Stomach (tissue), 19 donors: ENCODE measurements at places on chromosomes 1 and 21.

GRCh38 chr21:46038341-46038829 lies 56.8 kb downstream of the COL6A1 start:
- no peak for DNase-seq

DNA sequence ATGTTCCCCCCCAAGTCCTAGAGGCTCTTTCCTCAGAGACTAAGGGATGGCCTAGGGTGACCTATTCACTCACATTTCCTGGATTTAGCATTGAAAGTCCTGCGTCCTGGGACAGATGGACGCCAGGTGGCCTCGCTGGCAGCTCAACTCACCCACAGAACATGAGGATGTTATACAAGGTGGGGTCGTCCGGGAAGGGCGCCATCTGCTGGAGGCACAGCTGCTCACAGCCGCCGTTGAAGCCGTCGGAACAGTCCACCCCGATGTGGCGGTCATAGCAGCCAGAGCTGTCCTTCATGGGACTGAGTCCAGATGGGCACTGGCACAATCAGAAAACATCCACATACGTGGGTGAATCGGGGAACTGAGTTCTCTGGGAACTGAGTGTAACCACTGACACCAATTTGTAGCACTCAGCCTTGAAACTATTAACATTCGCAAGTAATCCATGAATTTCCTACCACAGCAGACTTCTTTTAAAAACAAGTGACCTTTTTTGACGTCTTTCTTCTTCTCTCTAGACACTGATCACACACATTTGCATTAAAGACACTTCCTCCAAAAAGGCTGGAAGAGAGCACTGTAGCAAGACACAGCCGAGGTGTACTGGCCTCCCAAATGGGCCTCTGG lies 215.4 kb downstream of the ASTN1 start:
- DNase-seq: peak; percentile 66

DNA sequence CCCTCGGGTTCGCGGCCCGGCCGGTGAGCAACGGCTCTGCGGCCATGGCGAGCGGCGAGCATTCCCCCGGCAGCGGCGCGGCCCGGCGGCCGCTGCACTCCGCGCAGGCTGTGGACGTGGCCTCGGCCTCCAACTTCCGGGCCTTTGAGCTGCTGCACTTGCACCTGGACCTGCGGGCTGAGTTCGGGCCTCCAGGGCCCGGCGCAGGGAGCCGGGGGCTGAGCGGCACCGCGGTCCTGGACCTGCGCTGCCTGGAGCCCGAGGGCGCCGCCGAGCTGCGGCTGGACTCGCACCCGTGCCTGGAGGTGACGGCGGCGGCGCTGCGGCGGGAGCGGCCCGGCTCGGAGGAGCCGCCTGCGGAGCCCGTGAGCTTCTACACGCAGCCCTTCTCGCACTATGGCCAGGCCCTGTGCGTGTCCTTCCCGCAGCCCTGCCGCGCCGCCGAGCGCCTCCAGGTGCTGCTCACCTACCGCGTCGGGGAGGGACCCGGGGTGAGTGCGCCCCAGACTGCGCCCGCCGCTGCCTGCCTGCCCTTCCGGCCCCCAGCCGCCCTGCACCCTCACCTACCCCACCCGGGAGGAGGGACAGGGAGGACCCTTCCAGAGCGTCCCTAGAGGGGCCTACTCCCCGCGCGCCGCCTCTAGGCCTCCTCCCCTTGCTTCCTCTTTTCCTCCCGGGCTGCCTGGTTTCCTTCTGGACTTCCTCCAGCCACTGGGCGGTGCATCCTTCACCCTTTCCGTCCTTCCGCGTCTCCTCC lies at the start of gene RNPEP:
TSS of gene RNPEP (plus strand) at position 26 of the 757 bp plus-strand sequence. CDS start at position 45, 19 bp downstream.
- DNase-seq: peak; percentile 87

- DNase-seq: no peak
Measured at GRCh38 chr21:32576011-32576410, 9.3 kb downstream of the TCP10L start.

DNA sequence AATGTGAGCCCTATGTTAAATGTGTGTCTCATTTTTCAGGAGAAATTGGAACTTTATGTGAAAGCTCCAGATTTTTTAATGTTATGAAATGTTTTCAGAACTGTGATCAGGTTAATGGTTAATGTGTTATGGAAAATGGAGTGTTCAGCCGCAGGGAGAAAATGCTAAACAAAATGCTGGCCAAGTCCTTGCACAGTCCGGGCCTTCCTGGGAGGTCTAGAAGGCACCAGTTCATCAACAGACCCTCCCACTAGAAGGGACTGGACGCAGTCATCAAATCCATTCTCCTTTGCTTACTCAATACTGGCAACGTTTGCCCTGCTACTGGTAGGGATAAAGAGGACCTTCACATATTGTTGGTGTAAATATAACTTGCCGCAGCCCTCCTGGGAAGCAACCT lies 43.4 kb downstream of the VWA5B1 start:
- no peak for DNase-seq

DNA sequence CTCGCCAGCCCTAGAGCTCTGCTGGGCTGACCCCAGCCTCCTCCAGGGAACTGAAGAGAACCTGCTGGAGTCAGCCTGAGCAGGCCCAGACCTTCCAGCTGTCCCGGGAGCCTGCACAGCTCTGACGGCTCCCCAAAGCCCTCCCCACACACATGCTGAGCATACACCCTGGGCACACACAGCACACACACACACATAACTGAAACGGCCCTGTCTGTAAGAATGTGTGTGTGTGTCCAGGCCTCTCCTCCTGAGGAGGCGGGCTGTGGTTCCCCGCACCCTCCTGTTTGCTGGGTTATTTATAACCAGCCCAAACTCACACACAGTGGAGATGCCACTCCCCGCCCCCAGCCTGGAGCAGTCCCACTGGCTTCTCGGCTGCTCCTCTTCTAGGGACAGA lies 20.2 kb downstream of the SDC3 start:
- no peak for DNase-seq

DNA sequence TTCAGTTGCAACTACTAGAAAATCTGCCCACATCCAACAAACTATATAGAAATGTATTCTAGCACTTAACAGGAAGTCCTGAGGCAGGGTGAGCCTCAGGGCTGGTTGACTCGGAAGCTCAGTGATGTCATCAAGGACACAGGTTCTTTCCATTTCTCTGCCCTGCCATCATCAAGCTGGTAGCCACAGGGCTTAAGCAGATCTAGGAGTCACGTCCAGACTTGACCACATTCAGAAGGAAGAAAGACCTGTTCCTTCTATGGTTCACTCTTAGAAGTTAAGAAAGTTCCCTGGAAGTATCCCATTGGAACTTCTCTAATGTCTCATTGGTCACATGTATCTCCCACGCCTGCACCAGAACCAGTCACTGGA lies 438.1 kb downstream of the PRDM2 start:
- DNase-seq: no peak

DNA sequence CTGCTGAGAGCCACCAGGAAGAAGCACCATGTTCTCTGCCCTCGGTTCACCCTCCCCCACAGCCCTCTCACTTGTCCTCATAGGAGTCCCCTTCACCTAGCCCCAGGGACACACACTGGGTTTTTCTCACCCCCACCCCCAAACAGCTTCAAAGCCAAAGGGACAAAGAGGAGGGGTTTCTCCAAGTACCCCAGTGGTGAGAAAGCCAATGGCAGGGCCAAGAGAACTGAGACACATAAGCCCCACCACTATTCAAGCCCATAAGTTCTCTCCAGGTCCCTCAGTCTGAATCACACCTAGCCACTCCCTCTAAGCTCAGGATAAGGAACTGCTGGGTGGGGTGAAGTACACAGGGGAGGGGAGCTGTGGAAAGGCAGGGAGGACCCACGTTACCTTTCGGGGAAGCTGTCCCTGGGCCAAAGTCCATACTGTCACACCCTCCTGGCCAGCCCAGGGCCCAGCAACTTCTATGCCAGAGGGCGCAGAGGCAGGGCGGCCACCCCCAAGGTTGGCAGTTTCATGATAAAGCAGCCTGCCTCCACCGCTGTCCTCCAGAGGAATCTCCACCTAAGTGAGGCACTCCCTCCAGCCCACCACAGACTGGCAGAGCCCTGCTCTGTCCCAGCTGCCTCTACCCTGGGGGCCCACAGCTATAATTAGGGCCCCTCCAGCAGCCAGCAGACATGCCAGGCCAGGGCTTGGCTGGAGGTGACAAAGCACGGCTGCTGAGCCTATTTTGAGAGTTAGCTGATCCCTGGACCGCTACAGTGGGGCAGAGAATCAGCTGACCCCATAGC lies 39.0 kb upstream of the PPP1R15B start:
- peak; percentile 95 for DNase-seq

DNA sequence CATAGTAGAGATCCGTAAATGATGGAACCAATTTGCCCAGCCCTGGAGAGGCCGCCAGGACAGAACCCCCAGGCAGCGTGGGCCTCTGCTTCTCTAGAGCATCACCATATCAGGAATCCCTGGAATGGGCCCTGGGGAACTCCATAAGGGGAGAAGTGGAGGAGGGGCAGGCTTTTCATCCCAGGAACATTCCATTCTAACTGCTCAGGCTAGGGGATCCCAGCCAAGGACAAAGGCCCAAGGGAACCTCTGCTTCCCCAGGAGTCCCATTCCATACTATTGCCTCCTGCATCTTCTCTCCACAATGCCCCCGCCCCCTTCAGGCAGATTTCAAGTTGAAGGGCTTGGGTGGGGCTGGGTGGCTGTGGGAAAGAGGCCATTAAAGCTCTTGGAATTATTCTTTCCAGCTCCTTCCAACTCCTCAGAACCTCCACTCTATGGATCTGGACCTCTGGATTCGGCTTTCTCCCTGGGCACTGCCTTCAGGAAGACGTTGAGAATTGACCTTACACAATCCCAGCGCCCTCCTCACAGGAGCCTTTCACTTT lies 6.0 kb downstream of the TRNP1 start:
- peak; percentile 86 for DNase-seq

- peak; percentile 22 for DNase-seq
Measured at GRCh38 chr1:222953585-222953984, 138.7 kb downstream of the DISP1 start.

- DNase-seq: peak; percentile 44
Measured at GRCh38 chr1:30379684-30380624, 343.4 kb downstream of the MATN1 start.

GRCh38 chr1:64575881-64576676 lies 106.2 kb downstream of the CACHD1 start:
- no peak for DNase-seq

- no peak for DNase-seq
Measured at GRCh38 chr1:18614069-18614735, 16.4 kb upstream of the PAX7 start.

GRCh38 chr1:75392278-75392677 lies 218.6 kb downstream of the SLC44A5 start:
- DNase-seq: no peak

DNA sequence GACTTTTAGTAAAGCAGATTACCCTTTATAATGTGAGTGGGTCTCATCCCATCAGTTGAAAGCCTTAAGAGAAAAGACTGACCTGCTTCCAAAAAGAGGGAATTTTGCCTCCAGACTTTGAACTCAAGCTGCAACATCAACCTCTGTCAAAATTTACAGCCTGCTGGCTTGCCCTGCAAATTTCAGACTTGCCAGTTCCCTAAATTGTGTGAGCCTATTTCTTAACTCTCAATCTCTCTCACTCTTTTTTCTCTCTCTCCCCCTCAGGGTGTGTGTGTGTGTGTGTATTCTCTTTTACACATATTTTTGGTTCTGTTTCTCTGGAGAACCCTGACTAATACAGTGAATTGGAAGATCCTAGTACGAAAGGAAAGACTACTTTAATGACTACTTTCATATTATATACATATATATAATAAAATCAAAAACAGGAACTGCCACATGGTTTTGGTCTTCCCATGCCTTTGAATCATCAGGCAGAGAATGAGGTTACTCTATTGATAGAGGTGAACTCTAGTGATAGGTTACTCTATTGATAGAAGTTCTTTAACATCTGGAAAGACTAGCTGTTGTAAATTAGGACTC lies 6.4 kb downstream of the OR2C3 start:
- DNase-seq: no peak

DNA sequence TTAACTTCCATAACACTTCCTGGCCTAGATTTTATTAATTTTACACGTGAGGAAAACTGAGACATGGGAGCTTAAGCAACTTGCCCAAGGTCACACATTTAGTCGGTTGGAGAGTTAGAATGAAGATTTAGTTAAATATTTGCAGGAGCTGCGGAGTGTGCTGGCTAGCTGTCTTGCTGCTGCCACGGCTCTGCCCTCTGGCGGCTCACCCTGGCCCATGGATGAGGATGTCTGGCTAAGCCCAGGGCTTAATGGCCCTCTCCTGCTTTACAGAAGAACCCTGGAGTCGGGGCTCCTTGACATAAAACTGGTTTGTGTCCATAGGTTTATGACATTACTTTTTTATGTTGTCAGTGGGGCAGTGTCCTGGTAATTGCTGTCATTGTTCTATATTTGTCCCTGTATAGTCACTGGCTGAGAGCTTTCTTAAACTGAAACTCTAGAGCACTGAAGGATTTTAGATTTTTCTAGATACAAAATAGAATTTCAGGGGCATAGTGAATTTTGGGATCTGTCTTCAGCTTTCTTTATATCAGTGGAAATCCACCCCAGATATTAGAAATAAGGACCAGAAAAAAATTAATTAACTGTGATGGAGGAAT lies 88.9 kb upstream of the WLS start:
- DNase-seq: peak; percentile 82

GRCh38 chr1:211577277-211577818 lies 1.6 kb downstream of the SLC30A1 start:
- no peak for DNase-seq

- peak; percentile 27 for DNase-seq
Measured at GRCh38 chr1:158506369-158506987, 34.5 kb downstream of the OR10R2 start.

DNA sequence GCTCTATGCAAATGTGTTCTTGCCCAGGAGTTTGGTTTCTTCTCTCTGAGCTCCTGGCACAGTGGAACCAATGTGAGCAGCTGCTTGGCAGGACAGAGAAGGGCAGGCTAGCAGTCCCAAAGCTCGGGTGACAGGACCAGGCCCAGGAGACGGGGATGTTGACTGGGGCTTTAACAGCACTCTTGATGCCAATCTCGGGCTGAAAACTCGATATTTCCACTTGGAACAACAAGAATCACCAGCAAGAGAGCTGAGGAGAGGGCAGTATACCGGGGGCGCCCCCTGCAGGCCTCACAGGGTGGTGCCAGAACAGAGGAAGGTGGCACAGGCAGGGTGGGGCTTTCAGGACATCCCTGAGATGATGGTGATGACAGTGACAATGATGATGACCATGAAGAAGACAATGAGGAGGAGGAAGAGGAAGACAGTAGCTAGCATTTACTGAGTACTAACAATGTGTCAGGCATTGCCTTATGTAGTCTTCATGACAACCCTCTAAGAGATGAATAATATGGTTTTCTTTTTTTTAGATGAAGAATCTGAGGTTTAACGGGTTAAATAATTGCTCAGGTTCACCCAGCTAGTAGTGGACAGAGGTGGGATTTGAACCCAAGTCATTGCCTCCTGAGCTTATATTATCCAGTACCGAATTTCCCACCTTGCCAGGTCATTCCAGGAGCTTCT lies 2.7 kb upstream of the KCNJ9 start:
- peak; percentile 60 for DNase-seq

DNA sequence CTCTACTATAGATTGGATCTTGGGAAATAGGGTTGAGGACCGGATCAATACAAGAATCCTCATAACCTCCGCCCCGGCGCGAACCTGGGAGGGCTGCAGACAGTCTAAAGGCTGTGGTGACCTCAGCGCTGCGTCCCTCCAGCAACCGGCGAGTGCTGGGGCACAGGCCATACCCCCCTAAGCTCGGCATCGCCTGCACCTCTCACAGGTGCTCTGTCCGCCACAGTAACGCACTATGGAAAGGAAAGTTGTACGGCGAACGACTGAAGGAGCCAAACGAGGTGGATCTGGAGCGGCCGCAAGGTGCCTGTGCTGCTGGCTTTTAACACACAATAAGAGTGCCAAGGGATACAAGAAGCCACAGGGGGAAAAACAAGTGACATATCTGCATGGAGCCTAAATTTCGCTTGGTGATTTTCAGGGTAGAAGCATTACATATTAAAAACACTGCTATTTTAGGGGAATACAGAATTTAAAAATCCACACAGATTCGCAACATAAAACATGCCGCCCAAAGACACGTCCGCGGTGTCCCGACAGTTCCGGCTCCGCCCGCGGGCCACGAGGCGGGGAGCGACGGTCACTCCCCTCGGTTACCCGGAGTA lies 1.4 kb upstream of the RBM15 start:
- DNase-seq: peak; percentile 53
